NCI-H1105 (cell line): ENCODE measurements at places on chromosomes 6 and 20.
A peak's percentile ranks its signal among the peaks of the same experiment; 100 is the strongest.

GRCh38 chr6:16092140-16092539 lies 36.7 kb upstream of the MYLIP start:
- DNase-seq, result no peak

DNA sequence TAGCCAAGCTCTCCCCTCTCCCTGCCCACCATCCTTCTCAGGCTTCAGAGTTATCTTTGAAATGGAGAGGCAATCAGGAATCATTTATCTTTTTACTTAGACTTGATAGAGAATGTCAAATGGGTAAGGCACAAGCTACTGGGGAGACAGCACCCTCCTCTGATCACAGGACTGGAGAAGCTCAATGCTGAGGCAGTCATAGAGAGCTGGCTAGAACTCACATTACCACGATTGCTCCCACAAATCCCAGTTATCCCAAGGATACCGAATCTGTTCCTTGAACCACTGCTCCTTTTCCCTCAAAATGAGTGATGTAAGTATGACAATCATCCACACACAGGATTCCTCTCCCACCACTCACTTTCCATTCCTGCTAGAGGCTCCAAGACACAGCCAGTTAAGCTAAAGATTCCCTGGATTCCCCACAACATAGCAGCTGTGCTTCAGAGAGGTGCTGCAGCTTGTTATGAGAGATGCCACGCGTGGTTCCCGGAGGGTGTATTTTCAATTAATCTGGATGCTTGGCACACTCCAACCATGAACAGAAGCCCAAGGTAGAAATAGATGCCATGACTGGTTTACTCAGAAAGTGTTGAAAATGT lies 96.2 kb upstream of the VGLL2 start:
- DNase-seq, result no peak

DNA sequence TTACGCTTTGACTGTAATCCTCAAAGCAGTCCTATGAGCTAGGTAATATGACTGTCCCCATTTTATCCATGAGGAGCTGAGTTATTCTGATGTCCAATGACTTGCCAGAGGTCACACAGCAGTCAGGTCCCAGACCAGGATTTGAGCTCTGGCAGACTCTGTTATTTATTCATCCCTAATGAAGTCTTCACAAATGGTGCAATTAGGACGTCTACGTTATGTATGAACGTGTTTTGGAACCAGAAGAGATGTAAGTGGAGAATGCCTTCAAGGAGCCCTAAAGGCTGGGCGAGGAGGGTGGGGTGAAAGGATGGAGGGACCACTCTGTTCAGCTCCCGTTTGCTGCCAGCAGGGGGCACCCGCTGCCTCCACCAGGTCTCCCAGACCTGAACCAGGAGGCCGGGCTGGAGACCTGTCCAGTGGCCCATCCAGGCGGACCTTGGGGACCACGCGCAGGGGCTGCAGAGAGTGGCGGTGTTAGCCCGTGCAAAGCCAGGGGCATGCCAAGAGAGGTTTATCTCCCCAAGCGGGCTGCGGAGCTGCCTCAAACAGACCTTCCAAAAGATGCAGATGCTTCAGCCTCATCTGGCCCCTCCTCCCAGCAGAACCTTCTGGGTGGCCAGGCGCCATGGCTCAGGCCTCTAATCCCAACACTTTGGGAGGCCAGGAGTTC lies 15.2 kb upstream of the ZNF335 start:
- DNase-seq, result peak; percentile 38

DNA sequence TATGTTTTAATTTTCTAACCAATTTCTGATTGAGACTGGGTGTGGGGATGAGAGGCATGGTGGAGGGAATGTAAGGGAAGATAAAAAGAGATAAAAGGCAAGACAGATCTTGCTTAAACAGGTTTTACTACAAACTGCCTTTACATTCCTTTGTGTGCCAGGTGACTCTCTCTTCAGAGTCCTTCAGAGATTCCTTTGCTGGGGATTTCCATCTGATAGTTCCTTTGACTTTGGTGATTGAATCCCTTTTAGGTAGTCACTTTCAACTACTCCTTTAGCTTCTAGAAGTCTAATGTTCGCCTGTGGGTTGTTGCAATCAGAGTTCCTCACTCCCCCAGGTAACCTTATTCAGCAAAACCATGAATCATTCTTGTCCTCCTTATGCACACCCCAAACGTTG lies 283.3 kb upstream of the MANEA start:
- no peak for DNase-seq
